ENCODE measurements at places on chromosomes 4 and X.

DNA sequence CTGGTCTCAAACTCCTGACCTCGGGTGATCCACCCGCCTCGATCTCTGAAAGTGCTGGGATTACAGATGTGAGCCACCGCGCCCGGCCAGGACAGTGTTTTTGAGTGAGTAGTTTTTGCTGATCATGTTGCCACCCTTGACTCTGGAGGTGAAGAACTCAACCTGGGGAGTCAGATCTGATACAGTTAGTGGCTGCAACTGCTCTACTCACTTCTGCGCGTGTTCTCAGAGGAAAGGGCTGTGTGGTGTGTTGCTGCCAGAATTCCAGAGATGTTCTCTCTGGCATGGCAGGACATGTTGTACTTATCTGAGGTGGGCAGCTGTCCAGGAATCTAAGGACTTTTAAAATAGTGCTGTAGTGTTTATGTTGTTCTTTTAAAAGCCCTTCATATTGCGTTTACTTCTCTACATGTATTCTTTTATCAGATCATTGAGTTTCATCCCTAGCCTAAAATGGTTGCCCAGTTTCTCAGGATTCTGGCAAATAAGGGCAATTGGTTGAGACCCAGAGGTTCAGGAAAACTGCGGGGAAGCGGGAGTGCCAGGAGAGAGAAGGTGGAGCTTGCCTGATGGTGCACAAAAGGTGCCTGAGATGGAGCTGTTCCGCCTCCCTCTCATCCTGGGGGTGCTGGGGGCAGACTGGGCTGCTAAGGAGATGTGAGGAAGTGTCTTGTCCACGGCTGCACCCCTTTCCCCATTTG is 97.7 kb downstream of the ARHGAP10 start:
- no peak for DNase-seq

DNA sequence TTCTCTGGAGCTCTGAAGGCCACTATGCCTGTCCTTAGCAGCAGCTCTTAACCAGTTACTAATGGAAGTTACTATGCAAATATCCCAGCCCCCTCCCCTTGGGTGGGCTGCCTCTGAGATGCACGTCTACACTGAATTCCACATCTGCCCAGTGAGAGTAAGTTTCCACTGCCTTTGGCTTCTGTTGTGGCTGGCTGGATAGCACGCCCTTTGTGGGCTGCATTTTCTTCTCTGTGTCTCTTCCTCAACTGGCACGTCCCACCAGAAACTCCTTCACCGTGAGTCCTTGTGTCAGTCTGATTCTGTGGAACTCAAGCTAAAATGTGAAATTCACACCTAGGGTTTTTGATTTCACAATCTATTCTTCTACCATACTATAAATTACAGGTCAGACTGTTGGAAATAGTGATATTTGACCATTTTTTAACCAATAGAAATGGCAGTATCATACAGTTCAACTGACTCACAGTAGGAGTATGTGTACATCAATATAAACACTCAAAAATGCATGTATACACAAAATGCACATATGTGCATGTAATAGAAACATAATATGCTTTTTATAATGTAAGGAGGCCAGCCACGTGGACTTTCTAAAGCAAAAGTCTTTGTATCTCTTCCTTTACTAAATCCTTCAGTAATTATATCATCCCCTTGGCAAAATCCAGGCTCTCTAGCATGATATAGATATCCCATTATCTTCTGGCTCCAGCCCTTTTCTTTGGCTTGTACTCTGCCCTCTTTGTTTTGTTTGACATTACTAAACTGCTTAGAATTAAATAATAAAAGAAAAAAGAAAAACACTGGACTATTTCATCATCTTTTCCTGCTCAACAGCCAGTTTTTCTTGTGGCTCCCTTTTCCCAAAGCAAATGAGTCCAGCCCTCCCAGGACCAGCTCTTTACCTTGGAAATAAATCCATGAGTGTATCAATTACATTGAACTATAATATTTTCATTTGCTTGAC is 33.2 kb upstream of the LDB2 start:
- DNase-seq: no peak

DNA sequence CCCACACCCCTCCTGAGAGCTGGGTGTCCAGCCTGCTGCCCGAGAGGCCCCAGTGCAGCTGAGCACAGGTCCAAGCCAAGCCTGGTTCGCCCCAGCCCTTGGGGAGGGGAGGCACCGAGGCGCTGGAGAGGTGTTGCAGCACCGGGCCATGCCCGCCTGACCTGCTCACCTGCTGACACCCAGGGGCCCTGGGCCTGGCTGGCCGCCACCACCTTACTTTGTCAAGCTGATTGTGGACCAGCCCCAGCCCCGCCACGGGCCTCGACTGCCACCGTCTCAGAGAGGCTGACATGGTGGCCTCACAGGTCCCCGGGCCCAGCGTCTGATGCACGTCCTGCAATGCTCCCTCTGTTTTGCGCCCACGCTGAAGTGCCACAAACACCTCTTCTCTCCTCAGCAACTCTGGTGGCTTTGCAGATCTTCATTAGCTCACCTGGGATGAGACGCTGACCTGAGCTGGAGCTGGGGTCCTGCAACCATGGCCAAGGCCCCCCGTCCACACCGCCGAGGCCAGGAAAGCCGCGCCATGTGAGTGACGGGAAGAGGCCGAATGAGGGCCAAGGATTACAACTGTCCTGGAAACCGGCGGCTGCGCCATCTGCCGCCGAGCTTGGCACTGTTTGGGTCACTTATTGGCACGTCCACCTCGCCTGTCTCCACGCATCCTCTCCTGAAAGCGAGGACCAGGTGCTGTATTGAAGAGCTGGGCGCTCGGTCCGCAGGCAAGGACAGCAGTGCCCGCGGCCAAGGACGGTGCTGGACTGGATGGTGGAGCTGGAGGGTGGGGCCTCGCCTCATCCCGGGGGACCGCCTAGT is 7.6 kb downstream of the CPLX1 start:
- DNase-seq: no peak

- no peak for DNase-seq
These were observed 359.6 kb upstream of the NOCT start for GRCh38 chr4:138655985-138656384.

DNA sequence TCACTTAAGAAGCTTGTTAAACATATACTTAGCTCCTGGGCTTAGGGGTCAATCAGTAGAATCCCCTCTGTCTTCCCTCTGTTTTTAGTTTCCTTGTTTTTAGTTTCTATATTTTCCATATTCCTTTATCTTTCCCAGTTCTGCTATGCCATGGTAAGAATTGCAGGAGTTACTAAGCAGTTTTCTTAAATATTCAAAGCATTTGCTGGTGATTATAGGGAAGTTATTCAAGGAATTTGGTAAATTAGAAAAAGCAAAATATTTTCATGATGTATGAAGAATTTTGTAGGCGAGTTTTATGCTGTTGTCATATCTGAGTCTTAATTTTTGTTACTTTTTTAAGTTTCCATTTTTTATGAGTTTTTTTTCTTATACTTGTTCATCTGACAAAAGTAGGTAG is 91.6 kb upstream of the NUDT6 start:
- DNase-seq: no peak

DNA sequence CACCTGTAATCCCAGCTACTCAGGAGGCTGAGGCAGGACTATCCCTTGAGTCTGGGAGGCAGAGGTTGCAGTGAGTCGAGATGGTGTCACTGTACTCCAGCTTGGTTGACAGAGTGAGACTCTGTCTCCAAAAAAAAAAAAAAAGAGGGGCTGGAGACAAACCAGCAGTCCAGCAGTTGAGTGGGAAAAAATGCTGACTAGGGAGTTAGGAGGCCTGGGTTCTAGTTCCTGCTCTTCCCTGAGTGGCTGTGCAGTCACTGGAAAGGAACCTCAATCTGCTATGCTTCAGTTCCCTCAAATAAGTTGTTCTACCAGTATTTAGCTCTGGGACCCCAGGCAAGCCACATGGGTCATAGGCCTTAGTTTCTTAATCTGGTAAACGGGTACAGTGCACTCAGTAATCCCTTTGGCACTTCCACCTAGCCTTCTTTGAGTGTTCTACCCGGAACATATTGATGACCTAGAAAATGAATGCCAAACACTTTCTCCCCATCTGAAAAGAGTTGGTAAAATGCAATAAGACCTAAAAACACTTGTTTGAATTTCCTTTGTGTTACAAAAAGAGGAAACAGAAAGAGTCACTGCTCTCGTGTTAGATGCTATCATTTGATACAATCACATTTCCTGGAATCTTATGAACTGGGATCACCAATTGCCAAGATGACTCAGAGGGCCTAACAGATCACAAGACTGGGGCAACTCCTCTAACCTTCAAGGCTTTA is 99.3 kb upstream of the EGFL6 start:
- DNase-seq: no peak

GRCh38 chrX:143694885-143695284 is 25.7 kb downstream of the SPANXN2 start:
- no peak for DNase-seq

GRCh38 chr4:168057412-168057811 is 34.9 kb upstream of the ANXA10 start:
- DNase-seq: no peak

DNA sequence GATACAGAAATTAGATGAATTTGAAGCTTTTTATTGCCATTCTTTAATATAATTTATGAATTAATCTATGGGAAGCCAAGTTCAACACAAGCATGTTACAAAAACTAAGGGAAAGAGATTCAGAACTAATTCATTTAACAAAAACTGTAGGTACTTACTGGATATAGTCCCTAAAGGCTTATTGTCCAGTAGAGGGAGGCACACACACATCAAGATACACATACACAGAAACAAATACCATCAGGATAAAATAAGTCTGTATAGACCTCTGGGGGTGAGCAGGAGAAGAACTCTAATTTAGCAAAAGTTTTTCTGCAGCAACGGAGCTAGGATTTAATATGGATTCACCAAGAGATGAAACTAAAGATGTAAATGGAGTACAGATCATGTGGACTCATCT is 83.0 kb upstream of the IL13RA1 start:
- no peak for DNase-seq

DNA sequence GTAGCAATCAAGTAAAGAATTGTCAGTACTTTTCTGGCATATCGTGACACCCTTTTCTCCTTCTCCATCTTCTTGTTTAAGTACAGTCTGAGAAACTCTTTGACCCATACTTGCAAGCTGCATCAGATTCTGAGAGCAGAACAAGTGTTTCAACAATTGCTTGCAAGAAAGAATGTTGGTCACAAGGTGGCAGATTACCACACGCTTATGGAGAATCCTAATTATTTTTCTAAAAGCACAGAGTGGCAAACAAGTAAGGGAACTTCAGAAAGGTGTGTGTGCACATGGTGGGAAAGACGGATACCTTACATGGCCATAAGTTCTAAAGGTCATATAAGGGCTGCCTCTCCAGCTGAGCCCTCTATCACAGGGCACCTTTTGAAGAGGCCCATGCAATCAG is 136.4 kb upstream of the FGF13 start:
- no peak for DNase-seq

DNA sequence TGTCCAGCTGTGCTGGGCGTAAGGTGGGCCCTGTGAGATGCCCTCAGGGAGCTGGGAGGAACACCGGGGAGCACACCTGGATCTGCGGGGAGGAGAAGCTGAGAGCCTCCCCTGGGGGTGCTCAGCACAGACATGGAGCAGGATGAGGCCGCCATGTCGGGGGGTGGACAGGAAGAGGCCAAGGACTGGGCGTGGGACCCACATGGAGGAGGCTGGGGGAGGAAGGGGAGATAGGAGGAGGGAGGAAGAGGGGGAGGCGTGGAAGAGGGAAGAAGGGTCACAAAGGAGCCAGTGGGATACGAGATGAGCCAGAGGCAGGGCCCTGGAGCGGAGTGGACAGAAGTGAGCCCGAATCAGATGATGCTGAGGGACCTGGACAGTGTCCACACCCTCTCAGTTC is 66.3 kb downstream of the ZFYVE28 start:
- peak; percentile 5 for DNase-seq

GRCh38 chr4:118968005-118968404 is 79.4 kb downstream of the SYNPO2 start:
- DNase-seq: peak; percentile 8
